Activated gamma-delta T cell treated with Interleukin-2 at 50 U/mL for 16 hours (primary cell): ENCODE measurements at places on chromosomes 7 and 10.

DNA sequence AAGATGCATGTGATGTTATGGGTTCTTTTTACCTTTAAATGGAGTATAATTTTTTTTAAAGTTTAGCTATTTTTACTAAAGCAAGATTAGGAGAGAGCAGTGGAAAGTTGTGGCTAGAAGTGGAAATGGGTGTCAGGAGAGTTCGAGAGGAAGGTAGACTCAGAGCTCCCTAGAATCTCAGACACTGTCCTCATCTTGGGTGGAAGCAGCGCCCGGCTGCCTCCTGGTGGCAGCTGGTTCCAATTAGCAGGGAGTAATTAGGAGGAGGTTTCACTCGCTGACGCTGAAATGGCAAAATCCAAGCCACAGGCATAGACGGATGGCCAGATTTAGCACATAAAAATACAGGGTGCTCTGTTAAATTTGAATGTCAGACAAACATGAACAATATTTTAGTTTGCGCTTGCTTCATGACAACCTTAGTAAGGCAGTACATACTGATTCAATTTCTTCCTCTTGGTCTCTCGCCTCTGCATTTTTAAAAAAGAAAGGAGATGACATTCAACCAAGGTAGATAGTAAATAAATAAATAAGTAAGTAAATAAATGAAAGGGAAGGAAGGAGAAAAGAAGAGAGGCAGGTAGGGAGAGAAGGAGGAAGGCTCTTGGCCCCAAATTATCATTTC lies 58.5 kb downstream of the LGI1 start:
- DNase-seq: no peak

DNA sequence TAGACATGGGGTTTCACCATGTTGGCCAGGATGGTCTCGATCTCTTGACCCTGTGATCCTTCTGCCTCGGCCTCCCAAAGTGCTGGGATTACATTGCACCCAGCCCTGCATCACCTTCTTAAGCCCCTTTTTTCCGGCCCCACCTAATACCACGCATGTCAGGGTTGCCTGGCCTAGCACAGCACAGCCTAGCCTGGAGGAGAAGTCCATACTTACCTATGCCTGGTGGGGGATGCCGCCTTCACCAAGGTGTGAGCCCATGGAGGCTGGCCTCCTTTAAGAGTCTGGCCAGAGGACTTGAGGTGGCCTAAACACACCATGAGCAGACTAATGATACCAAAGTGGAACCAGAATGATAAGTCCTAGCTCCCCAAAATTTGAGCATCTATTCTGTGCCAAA lies 22.0 kb upstream of the CUX1 start:
- DNase-seq: no peak

DNA sequence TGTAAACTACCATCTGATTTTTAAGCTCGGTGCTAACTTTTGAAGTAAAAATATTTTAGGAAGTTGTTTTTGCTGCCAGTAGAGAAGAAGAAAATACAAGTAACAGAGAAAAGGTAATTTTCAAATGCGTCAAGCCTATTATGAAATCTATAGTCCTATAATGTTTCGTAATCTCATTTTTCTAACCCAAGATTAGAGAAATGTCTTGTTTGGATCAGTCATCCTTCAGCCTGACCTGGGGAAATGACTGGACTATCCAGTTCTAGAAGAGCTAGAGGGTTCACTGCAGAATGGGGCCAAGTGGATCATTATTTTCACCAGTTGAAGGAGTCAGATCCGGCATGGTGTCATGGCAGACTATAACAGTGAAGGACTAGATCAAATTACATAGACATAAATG lies 62.7 kb upstream of the FGL2 start:
- no peak for DNase-seq

DNA sequence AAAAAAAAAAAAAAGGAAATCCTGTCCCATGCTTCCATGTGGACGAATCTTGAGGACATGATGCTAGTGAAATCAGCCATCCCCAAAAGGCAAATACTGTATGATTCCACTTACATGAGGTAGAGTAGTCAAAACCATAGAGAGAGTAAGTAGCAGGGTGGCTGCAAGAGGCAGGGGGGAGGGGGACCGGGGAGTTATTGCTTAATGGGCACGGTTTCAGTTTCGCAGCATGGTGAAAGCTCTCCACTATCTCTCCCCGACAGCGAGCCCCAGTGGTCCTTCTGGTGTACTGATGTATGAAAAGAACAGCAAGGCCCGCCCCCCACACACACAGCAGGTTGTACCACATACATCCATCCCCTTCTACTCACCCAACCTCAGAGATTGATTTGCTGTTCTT lies 32.8 kb downstream of the NOD1 start:
- peak; percentile 75 for DNase-seq

DNA sequence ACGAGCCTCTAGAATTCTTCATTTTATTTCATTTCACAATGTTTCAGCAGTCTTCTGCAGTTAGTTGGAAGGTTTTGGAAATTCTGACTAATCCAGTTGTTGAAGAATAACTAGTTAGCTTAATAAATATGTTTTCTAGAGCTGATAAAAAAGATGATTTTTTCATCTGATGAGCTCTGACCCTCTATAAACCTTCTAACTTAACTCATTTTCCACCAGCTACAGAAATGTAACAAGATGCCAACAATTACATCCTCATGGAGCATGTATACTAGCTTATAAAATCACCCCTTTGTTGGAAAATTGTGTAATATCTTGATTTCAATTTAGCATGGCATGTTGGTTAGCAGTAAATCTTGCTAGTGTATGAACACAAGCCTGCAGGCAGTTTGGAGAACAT lies 33.1 kb downstream of the KAT6B start:
- no peak for DNase-seq

DNA sequence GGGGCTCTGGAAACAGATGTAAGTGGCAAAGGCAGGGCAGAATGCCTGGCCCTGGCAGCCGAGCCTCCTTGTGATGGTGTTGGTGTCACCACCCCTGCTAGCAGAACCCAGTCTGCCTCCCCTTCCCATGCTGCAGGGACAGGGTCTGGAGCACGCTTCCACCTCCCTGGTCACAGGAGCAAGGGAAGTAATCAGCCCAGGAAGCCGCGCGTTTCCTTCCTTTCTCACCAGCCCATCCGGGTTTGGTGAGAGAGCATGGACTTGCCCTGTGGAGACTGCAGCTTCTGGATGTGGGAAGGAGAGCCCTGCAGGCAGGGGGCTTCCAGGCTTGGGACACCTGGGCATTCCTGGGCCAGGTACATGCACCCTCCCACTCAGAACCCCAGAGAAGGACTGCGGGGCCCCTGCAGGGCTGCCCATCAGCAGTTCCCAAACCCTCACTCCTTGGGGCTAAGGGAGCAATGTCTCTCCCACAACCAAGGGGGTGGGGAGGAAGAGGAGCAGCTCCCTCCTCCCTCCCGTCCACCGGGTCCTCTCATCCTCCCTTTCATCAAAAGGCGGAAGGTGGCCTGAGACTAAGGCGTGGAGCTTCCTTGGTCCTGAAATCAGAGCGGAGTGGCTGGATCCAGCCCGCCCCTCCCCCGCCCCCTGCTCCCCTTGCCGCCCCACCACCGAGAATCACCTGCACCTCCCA lies 1.8 kb downstream of the MMRN2 start:
- DNase-seq: no peak

DNA sequence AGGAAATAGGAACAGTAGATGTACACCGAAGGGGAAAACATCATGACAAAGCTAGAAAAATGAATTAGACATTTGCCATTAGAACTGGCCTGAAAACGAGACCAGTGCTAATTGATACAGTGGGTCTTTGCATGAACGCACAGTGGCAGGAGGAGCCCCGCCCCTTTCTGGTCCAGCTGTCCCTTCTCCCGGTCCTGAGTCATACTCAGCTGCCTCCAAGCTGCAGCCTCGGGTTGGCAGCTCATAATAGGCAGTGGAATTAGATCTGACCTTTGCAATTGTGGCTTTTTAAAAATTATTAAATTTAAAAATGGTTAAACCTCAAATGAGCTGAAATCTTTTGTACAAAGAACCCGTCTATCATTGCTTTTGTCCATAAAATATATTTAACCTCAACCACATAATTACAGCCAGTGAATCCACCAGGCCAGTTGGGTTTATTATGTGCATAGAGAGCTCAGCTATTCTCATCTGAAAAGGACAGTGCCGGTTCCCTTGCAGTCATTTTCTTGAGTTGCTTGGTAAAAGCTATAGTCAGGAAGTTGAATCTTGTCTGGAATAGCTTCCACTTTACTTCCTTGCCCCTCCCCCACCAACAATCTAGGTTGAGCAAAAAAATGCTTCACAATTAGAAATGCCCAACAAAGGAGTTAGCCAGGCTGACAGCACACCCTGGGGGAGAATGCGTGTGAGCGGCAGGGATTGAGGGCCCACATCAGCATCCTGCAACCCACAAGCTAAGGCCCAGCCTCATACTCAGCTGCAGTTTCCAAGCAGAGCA lies 147.1 kb downstream of the BUB3 start:
- no peak for DNase-seq

GRCh38 chr10:70494966-70495365 lies 16.4 kb downstream of the PALD1 start:
- DNase-seq: no peak

DNA sequence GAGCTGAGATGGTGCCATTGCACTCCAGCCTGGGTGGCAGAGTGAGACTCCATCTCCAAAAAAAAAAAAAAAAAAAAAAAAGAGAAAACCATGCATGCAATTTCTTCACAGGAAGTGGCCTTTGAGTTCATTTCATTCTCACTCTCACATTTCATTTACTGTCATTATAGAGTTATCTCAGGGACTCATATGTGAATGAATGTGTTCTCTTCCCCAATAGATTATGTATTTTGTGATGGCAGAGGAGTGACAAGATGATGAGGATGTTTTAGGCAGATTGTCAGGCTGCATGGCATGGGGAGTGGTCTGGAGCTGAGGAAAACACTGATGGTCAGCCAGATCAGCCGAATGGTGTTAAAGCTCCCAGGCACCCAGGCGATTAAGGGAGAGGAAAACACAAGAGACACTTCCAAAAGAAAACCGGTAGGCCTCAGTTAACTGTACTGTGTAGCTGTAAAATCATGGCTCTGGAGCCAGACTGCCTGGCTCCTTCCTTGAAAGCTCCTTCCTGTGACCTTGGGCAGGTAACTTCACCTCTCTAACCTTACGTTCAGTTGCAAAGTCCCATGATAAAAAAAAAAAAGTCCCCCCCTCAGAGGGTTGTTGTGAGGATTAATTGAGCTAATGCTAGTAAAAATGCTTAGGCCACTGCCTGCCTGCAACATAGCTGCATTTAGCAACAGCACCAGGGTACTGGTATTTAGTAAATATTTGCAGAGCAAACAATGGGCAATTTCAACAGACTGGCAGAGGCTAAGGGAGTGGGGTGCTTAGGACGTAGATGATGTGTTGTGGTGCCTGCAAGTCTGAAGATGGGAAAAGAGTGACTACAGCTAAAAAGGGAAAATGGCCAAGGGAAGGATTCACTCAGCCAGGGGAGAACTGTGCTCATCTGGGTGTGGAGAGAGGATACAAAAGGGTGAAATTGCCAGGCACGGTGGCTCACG lies 6.9 kb downstream of the FRAT2 start:
- no peak for DNase-seq

GRCh38 chr10:103991393-103992128 lies 24.6 kb downstream of the SLK start:
- DNase-seq: no peak

DNA sequence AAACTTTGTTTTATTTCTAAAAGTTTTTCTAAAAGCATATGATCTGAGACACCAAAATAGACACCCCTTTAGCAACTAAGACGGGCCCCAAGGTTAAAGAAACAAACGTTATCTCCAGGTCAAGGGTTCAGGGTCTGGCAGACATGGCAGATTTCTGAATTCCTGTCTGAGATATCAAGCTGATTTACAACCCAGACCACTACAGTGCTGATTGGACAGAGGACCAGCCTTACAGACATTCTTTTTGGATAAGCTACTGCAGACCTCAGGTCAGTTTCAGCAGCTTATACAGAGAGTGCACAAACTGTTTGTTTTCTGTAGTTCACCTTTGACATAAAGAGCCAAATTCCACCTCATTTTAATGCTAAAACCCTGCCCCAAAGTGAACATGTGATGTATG lies 34.8 kb downstream of the SVOPL start:
- no peak for DNase-seq

DNA sequence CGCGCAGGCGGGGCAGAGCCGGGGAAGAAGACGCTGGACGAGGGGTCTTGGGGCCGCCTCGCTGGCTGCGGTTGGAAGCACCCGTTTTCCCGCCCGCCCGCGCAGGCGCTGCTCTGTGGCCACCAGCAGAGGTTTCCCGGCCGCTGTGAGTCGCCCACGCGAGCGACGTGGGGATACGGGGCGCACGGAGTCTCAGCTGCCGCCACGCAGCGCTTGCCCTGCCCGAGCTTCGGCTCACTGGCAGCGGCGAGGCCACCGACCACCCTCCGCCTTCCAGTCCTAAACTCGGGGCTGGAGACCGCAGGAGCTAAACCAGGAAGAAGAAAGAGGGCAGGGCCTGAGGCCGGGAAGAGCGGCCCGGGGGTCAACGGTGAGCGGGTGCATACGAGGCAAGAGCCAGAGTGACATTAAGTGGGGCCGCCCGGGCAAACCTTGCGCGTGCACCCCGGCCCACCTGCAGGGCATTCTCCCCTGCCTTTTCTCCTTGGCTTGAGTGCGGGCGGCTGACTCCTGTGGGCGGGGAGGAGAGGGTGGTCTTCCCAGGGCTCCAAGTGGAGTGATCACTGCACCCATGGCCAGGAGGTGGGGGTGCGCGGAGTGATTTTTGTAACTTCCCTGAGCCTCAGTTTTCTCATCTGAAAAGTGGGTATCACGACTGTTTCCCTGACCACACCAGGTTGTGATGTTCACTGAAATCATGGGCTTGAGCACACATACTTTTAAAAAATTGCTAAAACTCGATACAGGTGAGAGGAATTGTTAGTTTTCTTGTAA lies 7.1 kb upstream of the EMX2 start:
- no peak for DNase-seq

- no peak for DNase-seq
These were observed 9.9 kb upstream of the NEUROG3 start for GRCh38 chr10:69583106-69583505.

GRCh38 chr10:117796130-117796745 lies 250.5 kb downstream of the RAB11FIP2 start:
- DNase-seq: no peak

GRCh38 chr7:71925663-71926062 lies 486.5 kb downstream of the CALN1 start:
- no peak for DNase-seq

- no peak for DNase-seq
These were observed 107.3 kb upstream of the STARD3NL start for GRCh38 chr7:38070718-38071117.

DNA sequence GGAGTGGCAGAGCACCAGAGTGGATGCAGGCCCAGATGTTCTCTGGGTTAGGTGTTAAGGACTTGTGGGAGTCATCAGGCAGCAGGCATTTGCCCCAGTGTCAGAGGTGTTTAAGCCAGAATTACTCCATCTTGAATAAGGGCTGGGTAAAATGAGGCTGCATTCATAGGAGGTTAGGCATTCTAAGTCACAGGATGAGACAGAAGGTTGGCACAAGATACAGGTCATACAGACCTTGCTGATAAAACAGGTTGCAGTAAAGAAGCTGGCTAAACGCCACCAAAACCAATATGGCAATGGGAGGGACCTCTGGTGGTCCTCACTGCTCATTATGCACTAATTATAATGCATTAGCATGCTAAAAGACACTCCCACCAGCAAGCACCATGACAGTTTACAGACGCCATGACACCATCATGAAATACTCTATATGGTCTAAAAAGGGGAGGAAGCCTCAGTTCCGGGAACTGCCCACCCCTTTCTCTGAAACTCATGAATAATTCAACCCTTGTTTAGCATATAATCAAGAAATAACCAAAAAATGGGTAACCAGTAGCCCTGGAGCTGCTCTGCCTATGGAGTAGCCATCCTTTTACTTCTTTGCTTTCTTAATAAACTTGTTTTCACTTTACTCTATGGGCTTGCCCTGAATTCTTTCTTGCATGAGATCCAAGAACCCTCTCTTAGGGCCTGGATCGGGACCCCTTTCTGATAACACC lies 882 bp upstream of the LRRC61 start:
- peak; percentile 48 for DNase-seq
